GM23338 (cell line): ENCODE measurements at places on chromosomes 12 and 14.

DNA sequence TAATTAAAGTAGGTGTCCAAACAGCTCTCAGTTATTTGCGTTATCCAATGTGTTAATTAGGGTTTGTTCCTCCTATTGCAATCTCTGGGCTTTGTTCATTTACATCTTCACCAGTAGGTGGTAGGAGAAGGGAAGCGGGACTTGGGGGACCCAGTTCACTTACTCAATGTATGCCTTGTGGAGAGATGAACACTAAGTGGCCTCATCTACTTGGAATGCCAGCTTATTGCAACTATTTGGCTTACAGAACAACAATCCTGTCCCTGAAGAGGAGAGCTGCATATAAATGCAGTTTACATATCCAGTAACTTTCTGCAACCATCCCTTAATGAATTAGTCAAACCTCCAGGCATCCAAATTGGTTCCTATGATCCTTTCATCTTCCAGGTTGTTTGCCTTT lies 417.1 kb upstream of the CCDC196 start:
- H3K4me3 ChIP-seq = no peak overlapping the region
- H3K27ac ChIP-seq = no peak overlapping the region
- no peak for DNase-seq
- H3K36me3 ChIP-seq = no peaks in the 10 kb centered on the region

- no peaks in the 10 kb centered on the region for H3K36me3 ChIP-seq
- no peak overlapping the region for H3K4me3 ChIP-seq
Observed at GRCh38 chr12:84497819-84498218, 414.8 kb downstream of the SLC6A15 start.

GRCh38 chr14:34498684-34499412 lies 36.8 kb upstream of the SPTSSA start:
- no peak overlapping the region for H3K4me3 ChIP-seq
- no peak overlapping the region for H3K27ac ChIP-seq
- no peaks in the 10 kb centered on the region for H3K36me3 ChIP-seq
- no peaks in the 10 kb centered on the region for H3K27me3 ChIP-seq

- peaks cover 52% of the 10 kb centered on the region for H3K4me1 ChIP-seq
- H3K36me3 ChIP-seq = no peaks in the 10 kb centered on the region
- peaks cover 4% of the 10 kb centered on the region; the same call in 1 of the 2 replicates for H3K27me3 ChIP-seq
- no peak overlapping the region for H3K27ac ChIP-seq
- peak; percentile 42 for DNase-seq
Observed at GRCh38 chr14:99268810-99269707, 2.9 kb downstream of the BCL11B start.

DNA sequence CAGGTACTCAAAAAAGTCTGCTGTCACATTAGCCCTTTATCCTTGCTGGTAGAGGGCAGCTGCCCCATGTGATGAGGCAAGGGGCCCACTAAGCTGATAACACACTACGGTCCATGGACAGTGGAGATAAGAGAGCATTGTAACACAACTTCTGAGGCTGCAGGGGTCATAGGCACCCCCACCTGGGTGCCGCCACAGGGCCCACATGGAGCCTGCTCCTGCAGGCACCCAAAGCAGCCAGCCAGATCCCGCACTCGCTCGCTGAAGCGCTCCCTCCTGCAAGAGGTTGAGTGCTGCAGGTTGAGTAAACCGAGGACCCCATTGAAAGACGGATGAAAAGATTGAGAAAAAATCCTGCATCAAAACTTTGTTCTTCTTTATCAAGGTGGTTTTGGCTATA lies 566.3 kb upstream of the NOVA1 start:
- no peak for DNase-seq
- no peaks in the 10 kb centered on the region for H3K36me3 ChIP-seq
- no peak overlapping the region for H3K27ac ChIP-seq
- no peaks in the 10 kb centered on the region for H3K4me1 ChIP-seq
- no peak overlapping the region for H3K4me3 ChIP-seq

- 0 out of 2 replicates have a peak overlapping the region, but pooled peaks have one; percentile 18 for H3K4me3 ChIP-seq
- no peaks in the 10 kb centered on the region for H3K36me3 ChIP-seq
- H3K27ac ChIP-seq = 0 out of 2 replicates have a peak overlapping the region, but pooled peaks have one; percentile 56
- DNase-seq = peak; percentile 51
- H3K4me1 ChIP-seq = 0 out of 2 replicates have a peak, but pooled peaks cover 9% of the 10 kb centered on the region
Observed at GRCh38 chr12:57280211-57281062, 29.4 kb upstream of the STAC3 start.

DNA sequence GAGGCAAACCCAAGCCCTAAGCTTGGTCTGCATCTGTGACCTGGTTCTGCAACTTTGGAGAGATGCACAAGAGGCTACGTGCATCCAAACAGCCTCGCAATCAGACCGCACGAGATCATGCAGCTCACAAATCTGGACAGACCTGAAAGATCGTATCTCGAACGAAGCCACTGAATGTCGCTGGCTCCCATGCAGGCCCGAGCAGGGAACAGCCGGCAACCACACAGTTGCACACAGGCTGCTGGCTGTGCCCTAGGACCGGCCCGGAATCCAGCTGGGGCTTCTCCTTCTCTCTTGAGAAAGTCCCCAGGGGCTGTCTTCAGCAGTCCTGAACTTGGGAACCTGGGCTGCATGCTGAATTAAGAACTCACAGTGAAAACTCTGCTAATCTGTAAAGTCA lies 27.9 kb downstream of the WNT5B start:
- DNase-seq = no peak
- H3K36me3 ChIP-seq = no peaks in the 10 kb centered on the region
- H3K4me1 ChIP-seq = peaks cover 7% of the 10 kb centered on the region; the same call in 1 of the 2 replicates

DNA sequence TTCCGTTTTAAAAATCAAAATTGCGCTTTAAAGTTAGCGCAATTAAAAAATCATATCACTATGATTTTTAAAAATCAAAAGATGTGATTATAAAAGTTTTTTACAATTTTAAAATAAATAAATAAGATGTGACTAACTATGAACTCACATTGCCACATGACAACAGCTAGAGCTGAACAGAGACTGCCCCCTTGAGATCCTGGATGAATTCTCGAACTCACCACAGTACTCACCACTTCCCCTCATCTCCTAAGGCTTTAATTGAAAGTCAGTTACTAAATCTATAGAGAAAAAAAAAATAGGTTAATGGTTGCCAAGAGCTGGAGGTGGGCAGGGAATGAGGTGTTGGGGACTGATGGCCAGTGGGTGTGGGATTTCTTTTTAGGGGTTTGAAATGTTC lies 384.2 kb downstream of the ZFP36L1 start:
- H3K27me3 ChIP-seq = no peaks in the 10 kb centered on the region
- no peak overlapping the region for H3K27ac ChIP-seq
- no peaks in the 10 kb centered on the region for H3K36me3 ChIP-seq
- H3K4me1 ChIP-seq = no peaks in the 10 kb centered on the region

DNA sequence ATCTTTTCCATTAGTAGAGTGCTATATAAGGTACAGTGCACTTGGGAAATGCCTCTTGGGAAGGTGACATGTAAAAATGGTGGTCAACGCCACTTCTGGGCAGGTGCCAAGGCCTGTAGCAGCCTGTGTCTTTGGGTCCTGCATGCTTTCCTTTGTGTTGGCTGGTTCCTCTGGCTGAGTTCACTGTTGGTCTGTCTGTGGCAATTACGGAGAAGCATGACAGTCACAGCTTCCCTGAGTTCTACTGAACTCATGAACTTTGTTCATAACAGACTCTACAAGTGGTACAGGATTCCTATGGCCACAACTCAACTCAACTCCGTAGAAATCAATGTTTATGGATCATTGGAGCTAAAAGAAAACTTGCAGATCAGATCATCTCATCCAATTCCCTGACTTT lies 98.0 kb downstream of the CACNA1C start:
- H3K27ac ChIP-seq = no peak overlapping the region
- no peak overlapping the region for H3K4me3 ChIP-seq
- no peak for DNase-seq
- H3K27me3 ChIP-seq = no peaks in the 10 kb centered on the region

GRCh38 chr12:13887779-13888388 lies 93.5 kb downstream of the GRIN2B start:
- H3K27ac ChIP-seq = no peak overlapping the region
- no peaks in the 10 kb centered on the region for H3K36me3 ChIP-seq
- H3K4me3 ChIP-seq = no peak overlapping the region
- H3K4me1 ChIP-seq = no peaks in the 10 kb centered on the region
- H3K27me3 ChIP-seq = no peaks in the 10 kb centered on the region
- DNase-seq = no peak

DNA sequence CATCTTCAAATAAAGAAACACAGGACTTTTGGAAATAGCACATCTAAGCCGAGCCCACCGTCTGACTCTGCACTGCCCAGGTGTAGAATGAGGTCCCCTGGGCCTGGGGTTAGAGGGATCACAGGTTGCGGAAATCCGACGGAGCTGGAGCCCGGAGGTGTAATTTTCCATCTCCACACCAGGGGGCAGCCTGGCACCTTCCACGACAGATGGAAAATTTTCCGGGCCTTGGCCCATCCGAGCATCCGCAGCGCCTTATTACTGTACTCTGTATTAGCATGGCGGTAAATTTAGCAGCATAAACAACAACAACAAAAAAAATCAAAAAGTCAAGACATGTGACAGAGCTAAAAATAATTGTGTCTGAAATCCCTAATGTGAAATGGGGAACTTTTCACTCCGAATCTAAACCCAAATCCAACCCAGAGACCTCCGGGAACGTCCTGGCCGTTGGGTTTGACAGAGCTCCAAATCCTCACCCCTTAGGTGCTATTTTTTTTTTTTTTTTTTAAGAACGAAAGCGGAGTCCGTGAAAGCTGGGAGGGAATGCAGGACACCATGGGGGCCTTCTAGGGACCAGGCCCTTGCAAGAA lies 93.9 kb downstream of the KSR2 start:
- DNase-seq = peak; percentile 90
- H3K27me3 ChIP-seq = no peaks in the 10 kb centered on the region
- H3K36me3 ChIP-seq = no peaks in the 10 kb centered on the region
- peaks cover 4% of the 10 kb centered on the region; the same call in 1 of the 2 replicates for H3K4me1 ChIP-seq
- H3K27ac ChIP-seq = no peak overlapping the region
- H3K4me3 ChIP-seq = no peak overlapping the region

DNA sequence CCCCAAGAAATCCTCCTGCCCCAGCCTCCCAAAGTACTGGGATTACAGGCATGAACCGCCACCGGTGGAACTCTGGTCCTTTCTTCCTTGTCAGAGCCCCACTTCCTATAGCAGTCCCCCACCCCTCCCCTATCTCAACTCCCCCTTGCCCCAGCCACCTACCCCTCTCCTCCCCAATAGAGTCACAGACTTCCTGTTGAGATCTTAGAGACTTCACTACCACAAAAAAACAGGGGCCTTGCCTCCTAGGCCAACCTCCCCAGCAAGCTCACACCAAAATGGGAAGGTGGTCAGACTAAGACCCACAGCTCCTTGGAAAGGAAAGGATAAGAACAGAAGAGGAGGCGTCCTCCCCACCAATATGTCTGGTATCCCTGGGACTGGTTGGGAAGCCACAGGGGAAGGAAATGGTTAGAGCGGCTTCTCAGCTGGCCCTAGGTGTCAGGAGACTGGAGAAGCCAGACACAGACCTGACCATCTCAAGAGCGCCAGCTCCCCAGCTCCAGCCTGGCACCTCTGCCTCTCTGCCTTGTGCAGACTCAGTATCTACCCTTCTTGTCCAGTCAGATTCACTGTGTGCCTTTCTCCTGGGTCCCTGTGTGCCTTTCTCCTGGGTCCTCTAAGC lies 8.5 kb downstream of the ITGB7 start:
- no peak overlapping the region for H3K27ac ChIP-seq
- no peaks in the 10 kb centered on the region for H3K36me3 ChIP-seq
- no peak overlapping the region for H3K4me3 ChIP-seq
- no peak for DNase-seq
- H3K27me3 ChIP-seq = peaks cover 78% of the 10 kb centered on the region
